ENCODE measurements at places on chromosomes 6 and 20.
A peak's percentile ranks its signal among the peaks of the same experiment; 100 is the strongest.

- DNase-seq = no peak
Measured at GRCh38 chr6:121135425-121135824, 198.9 kb downstream of the TBC1D32 start.

- DNase-seq = no peak
Measured at GRCh38 chr20:56187534-56188165, 60.9 kb upstream of the MC3R start.

DNA sequence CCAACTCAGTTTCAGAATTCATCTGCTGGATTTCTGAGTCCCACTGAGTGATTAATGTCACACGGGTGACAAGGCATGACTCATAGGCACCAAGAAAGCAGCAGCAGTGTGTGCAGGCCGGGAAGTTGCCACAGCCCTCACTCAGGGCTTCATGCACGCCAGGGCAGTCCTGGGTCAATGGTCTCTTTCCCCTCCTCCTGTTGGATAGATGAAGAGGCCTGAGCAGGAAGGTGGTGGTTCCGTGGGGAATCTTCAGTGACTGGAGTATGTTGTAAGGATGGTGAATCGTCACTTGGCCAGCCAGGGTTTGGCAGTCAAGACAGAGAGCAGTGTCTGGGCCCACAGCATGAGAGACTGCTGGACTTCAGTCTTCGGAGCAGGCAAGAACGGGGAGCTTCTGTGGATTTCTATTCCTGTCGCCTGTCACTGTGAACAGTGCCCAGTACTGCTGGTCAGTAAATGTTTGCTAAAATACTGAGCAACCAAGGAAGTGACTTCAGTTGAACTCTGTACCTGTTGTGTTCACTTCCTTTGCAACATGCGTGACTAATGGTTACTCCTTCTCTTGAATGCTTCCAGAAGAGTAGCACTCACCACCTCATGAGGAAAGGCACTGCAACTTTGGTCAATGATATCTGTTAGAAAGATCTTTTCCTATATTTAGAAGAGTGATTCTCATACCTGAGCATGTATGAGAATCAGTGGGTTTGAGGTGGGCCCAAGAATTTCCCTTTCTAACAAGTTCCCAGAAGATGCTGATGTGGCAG is 62.0 kb upstream of the CD93 start:
- DNase-seq = peak; percentile 95

DNA sequence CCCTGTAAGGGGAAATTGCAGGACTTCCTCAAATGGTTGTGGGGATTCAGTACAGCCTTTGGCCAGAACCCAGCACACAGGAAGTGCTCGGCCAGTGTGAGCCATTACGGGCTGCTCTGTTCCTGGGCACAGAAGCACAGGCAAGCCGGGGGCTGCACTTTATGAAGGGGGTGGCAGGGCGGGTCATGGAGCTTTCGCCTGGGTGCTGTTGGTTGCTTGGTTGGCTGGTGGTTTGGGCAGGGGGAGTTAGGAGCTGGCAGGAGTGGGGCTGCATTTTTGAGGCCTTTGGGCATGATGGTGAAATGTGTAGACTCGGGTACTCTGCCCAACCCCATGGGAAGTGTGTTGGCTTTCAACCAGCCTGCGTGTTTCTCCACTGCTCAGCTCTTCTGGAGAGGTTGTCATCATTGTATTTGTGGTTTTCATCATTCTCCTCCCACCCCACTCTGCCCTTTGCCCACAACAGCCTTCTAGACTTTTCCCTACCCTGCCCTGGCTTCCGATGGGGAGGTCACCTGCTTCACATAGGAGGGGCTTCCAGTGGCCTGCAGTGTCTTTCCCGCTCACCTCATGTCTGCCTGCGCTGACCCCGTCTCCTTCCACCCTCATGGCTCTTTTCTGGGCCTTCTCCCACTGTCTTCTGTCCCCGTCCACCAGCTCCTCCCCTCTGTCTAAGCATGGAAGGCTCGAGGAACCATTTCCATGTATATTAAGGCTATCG is 16.1 kb upstream of the RBM38 start:
- DNase-seq = no peak

DNA sequence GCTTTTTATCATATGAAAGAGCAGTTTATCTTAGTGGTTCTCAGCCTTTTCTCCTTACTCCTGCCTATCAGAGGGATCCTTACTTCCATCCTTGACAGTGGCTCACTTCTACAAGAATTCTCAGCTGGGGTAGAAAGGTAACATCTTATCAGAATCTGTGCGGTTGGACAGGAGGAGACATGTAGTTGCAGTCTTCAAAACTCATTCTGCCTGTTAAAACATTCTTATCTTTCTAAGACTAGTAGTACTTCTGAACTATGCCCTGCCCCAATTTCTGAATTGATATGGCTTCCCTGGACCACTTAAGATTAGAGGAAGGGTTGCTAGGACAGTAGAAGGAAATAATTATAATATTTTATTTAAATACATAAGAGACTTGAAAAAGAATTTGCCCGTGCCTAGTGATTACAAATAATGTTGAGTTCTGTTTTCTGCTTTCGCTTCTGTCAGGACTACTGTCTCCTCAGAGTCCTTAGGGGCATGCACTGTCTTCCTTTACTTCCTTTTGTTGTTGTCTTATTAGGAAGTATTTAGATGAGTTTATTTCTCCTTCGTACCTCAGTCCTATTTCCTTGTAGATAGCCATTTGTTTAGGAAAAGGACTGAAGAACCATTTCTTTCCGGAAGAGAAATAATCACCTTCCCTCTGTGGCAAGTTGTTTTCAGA is 24.9 kb downstream of the BLTP3A start:
- DNase-seq = no peak

DNA sequence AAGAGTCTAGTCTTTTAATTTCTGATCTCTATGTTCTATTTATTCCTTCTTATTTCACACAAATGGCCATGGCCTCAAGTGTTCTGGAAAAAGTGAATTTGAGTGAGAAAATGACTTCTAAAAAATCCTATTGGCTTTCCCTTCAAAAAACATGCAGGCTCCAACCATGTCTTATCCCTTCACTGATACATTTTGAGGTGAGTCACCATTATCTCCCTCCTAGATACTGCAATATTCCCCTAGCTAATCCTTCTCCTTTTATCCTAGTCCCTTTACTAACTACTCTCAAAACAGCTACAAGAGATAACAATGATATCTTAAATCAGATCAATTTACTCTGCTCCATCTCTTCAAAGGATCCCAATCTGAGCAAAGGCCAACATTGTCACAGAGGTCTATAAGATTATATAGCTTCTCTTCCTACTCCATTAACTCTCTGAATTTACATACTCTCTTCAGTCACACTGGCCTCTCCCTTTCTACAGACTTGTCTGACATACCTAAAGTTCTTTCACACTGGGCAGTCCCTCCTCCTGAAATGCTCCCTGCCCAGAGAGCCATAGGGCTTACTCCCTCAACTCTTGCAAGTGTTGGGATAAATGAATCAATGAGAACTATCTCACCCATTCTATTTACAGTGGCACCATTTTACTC is 129.2 kb downstream of the TENT5A start:
- DNase-seq = peak; percentile 17

DNA sequence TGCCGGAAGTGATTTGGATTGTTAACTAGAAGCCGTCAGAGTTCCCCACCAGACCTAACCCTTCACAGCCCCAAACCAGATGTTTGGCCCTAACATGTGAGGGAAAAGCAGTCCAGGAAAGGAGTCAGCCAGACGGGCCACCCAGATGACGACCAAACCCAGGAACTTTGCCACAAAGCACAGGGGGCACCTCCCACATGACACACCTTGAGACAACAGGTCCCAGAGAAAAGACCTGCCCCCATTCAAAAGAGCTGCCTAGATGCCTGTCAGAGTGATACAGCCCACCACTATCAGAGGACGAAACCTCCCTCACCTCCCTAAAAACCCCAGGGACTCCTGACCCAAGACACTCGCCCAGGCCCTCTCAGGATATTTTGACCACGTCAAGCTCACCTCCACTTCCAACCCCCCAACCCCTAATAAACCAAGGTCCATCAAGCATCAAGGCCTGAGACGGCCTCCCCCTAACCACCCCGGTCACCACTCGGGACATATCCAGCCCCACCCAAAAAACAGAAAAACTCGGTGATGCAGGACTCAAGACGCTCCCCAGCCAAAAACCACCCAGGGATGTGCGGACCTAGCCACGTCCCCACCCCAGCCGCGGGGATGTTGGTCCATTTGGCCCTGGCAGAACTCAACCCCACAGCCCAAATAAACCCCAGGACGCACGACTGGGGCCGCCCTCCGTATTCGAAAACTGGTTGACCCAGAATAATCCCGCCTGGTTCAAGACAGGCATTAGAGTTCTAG is 662 bp downstream of the ZNF343 start:
- DNase-seq = peak; percentile 37

GRCh38 chr6:13507306-13507860 is 20.0 kb upstream of the GFOD1 start:
- no peak for DNase-seq

DNA sequence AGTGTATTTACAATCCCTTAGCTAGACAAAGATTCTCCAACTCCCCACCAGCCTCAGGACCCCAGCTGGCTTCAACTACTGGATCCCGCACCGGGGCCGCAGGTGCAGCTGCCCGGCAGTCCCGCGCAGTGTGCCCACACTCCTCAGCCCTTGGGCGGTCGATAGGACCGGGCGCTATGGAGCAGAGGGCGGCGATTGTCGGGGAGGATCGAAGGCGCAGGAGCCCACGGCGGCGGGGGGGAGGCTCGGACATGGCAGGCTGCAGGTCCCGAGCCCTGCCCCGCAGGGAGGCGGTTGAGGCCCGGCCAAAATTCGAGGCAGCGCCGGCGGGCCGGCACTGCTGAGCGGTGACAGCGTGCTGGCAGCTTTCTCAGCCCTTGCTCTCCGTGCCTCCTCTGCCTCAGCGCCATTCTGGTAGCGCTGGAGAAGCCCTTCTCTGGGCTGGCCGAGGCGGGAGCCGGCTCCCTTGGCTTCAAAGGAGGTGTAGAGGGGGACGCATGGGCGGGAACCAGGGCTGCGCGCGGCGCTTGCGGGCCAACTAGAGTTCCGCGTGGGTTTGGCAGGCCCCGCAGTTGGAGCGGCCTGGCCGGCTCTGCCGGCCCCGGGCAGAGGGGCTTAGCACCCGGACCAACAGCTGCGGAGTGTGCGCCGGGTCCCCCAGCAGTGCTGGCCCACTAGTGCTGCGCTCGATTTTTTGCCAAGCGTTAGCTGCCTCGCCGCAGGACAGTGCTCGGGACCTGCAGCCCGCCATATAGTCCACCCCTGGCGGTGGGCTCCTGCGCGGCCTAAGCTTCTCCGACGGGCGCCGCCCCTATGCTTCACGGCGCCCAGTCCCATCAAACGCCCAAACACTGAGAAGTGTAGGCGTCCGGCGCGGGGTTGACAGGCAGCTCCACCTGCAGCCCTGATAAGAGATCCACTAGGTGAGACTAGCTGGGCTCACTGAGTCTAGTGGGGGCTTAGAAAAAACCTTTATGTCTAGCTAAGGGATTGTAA is 32.4 kb upstream of the KIF13A start:
- DNase-seq = no peak

GRCh38 chr6:32973144-32974015 is 5.0 kb downstream of the BRD2 start:
- DNase-seq = peak; percentile 49

- DNase-seq = peak; percentile 31
Measured at GRCh38 chr6:111828809-111829208, 44.4 kb downstream of the FYN start.

DNA sequence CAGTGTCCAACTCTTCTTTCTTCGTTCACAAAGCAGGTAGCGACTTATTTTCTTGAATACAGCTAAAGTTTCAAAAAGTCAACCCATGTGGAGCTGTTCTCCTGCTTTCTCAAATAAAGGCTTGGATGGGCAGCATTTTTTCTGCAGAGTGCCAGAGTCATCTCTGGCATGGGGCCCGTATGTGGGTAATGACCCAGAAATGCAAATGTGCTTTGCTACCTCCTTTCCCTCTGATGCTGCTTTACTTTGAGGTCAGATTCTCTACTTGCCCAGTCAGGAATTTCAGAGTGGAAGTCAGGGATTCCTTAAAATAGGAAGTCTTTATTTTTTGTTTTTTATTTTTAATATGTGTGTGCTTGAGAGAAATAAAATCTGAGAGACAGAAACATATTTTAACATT is 4.9 kb downstream of the NKAIN2 start:
- no peak for DNase-seq

Measured in fibroblast of skin of right biceps (primary cell).